ENCODE measurements at places on chromosomes 4 and X. TPM values are rescaled to one million over a fixed set of nuclear protein-coding genes. Genes with fewer than 3 reads are reported as not detected.

GRCh38 chr4:30833206-30833605, 113.0 kb downstream of the PCDH7 start:
- no peak for DNase-seq

DNA sequence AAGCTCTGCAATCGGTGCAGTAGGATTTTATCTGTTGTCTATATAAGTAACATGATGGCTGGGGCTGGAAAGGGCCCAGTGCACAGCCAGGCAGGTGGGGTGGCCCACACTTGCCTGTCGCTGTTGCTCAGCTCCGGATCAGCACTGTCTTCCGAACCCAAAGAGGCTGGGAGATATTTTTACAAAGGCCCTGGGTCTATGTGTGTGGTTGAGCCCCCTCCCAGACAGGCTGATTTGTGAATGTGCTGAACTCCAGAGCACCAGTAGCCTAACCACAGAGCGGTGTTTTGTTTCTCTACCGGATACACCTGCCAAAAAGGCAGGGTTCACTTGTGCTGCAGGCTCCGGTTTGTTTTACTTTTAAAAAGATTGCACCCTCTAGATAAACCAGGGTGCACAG, 33.5 kb upstream of the CHRNA9 start:
- DNase-seq: no peak

- DNase-seq: no peak
Measured at GRCh38 chr4:6826781-6827508, 44.4 kb downstream of the KIAA0232 start.

Gene DTHD1
- 0.33 TPM for total RNA-seq

Gene MAGED2
- total RNA-seq: 109 TPM

Gene H2BW2
- total RNA-seq: not detected
